ENCODE measurements at places on chromosomes 13 and 19. TPM values are rescaled to one million over a fixed set of nuclear protein-coding genes. Genes with fewer than 3 reads are reported as not detected.

Gene ANGPTL8
- total RNA-seq = not detected

- DNase-seq = no peak
Observed at GRCh38 chr13:71587817-71588216, 279.2 kb downstream of the DACH1 start.

DNA sequence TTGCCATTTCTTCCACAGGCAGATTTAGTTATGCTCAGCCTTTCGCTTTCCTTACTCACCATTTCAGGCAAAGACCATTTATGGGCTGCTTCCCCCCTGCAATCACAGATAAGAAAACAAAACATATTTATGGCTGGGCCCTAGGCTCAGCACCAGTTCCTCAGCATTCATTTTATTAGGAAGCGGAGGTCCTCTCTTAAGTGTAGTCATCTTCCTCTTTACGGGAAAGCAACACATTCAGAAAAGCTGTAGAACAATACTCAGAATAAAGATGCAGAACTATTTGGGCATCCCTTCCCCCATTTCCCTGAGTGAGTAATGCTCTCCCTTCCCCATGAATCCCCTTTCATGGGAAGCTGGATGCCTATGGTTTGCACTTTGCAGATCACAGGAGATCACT is 27.9 kb downstream of the FLT1 start:
- no peak for DNase-seq

- DNase-seq = peak; percentile 89
Observed at GRCh38 chr13:49110122-49110912, 109.8 kb upstream of the MLNR start.

GRCh38 chr19:42150364-42150763 is 18.1 kb upstream of the POU2F2 start:
- no peak for DNase-seq

- DNase-seq = no peak
Observed at GRCh38 chr19:55077106-55077505, 1.4 kb downstream of the EPS8L1 start.

- peak; percentile 34 for DNase-seq
Observed at GRCh38 chr19:50414864-50415660, 3.7 kb upstream of the SPIB start.

Measured in RPMI7951 (cell line).